ENCODE measurements at places on chromosomes 2 and 18. TPM values are rescaled to one million over a fixed set of nuclear protein-coding genes. Genes with fewer than 3 reads are reported as not detected.

Gene ABCG5
- total RNA-seq = not detected

Gene TUBA3E
- not detected for total RNA-seq

DNA sequence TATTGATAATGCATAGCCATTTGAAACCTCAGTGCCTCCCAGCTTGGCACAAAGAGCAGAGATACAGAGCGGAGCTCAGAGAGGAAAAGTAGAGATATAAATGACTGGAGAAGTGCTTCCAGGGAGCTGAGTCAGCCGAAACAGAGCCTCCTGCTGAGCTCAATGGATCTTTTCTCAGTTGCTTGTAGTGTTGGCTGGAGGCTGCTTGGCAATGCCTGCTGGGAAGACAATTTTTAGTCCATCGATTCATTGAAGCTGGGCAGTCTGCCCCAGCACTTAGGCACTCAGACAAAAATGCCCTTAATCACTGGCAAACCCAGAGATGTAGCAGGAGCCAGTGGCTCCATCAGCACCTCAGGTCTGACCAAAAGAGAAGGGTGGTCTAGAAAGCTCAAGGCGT is 81.3 kb upstream of the SETBP1 start:
- no peaks in the 10 kb centered on the region for H3K27me3 ChIP-seq
- no peak overlapping the region for H3K27ac ChIP-seq
- no peak for DNase-seq
- no peak overlapping the region for H3K4me3 ChIP-seq
- H3K4me1 ChIP-seq = peaks cover 45% of the 10 kb centered on the region

Gene CD207
- total RNA-seq = not detected

DNA sequence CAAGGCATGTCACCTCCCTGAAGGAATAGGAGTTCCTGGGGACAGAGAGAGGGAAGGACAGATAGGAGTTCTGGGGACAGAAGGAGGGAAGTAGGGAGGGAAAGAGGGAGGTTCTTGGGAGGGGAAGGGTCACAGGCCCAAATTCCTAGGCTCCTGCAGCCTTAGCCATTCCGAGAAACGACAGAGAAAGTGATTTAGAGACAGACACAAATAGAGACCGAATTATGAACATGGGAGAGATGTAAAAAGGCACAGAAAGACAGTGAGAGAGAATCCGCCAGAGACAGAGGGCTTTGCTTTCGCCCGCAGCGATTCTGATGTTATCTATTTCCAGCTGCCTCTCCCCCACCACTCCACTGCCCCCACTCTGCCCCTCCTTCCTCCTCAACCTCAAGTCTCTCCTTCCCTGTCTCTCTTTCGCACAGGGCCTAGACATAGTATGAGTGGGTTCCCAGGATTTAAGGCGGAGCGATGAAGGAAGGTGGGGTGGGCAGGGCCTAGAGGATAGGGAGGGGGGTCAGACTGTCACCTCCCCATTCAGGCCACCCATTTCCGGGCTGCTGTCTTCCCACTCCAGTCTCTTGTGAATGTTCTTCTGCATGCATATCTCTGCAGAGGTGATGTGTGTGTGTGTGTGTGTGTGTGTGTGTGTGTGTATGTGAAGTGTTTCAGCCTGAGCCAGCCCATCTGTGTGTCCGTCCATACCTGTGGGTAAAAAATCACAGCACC is 3.3 kb upstream of the WNT6 start:
- H3K4me3 ChIP-seq = no peak overlapping the region
- H3K27ac ChIP-seq = no peak overlapping the region
- H3K4me1 ChIP-seq = peaks cover 5% of the 10 kb centered on the region
- H3K36me3 ChIP-seq = no peaks in the 10 kb centered on the region
- peaks cover 29% of the 10 kb centered on the region for H3K27me3 ChIP-seq

- H3K36me3 ChIP-seq = no peaks in the 10 kb centered on the region
- H3K4me1 ChIP-seq = no peaks in the 10 kb centered on the region
- no peak overlapping the region for H3K27ac ChIP-seq
- H3K4me3 ChIP-seq = no peak overlapping the region
- DNase-seq = no peak
These were observed 330.5 kb upstream of the TCF4 start for GRCh38 chr18:55918444-55918843.

DNA sequence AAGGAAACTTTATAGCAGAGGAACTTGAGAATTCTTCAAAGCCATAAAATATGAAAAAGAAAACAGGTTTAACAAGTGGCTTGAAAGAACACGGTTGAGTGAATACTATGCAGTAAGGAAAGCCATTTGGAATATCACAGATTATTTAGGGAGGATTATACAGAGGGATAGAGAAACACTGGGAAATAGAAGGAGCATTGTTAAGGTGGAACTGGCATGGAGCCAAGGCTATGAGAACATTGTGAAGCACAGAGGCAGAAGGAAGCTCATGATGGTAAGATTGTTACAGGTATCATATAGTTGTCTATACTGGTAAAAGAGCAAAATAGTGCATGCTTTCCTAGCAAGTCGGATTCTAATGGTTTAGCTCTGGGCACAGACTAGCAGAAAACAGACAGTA is 87.1 kb downstream of the SS18 start:
- no peak overlapping the region for H3K27ac ChIP-seq
- no peaks in the 10 kb centered on the region for H3K27me3 ChIP-seq
- DNase-seq = peak; percentile 14
- no peak overlapping the region for H3K4me3 ChIP-seq
- H3K36me3 ChIP-seq = no peaks in the 10 kb centered on the region
- H3K4me1 ChIP-seq = no peaks in the 10 kb centered on the region

Gene CCL20
- 1.7 TPM for total RNA-seq

- peaks cover 25% of the 10 kb centered on the region for H3K4me1 ChIP-seq
- DNase-seq = peak; percentile 30
- no peaks in the 10 kb centered on the region for H3K27me3 ChIP-seq
- peak overlapping the region; percentile 73 for H3K4me3 ChIP-seq
- H3K36me3 ChIP-seq = no peaks in the 10 kb centered on the region
These were observed 980 bp upstream of the PDE6D start for GRCh38 chr2:231781798-231782726.

GRCh38 chr2:107107351-107107750 is 221.4 kb upstream of the ST6GAL2 start:
- no peak overlapping the region for H3K4me3 ChIP-seq
- no peaks in the 10 kb centered on the region for H3K36me3 ChIP-seq
- no peak for DNase-seq
